Stimulated activated CD4-positive, alpha-beta T cell treated with anti-CD3 and anti-CD28 coated beads, TNF-alpha, amount 100 ng/mL, for 24 hours (primary cell): ENCODE measurements at places on chromosomes 1 and 21.

- peak; percentile 44 for DNase-seq
These were observed 16.9 kb downstream of the SLC2A1 start for GRCh38 chr1:42941640-42942330.

- DNase-seq: no peak
These were observed 535.1 kb downstream of the MATN1 start for GRCh38 chr1:30188329-30188728.

DNA sequence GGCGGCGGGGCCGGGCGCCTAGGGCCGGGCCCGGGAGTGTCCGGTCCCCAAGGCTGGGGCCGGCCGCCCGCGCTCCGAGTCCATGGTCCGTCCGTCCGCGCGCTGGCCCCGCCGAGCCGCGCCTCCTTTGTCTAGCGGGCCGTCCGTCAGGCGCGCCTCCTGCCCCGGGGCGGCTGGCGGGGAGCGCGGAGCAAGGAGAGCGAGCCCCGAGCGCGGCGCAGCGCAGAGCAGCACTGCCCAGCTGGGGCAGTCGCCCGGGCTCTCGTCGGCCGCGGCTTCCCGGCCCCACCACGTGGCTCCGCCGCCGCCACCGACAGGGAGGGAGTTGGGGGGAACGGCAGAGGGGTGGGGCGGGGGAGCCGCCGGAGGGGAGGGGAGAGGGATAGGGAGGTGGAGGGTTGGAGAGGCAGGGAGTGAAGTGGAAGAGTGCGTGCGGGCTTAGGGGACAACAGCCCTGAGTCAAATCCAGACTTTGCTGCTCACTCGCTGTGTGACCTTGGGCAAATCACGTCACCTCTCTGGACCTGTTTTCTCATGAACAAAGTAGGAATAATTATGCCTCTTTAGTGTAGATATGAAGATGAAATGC, at the start of gene NKAIN1:
Gene NKAIN1 (minus strand): TSS at position 235 of the 589 bp plus-strand sequence. CDS start 340 bp downstream, outside the sequence.
- DNase-seq: no peak

DNA sequence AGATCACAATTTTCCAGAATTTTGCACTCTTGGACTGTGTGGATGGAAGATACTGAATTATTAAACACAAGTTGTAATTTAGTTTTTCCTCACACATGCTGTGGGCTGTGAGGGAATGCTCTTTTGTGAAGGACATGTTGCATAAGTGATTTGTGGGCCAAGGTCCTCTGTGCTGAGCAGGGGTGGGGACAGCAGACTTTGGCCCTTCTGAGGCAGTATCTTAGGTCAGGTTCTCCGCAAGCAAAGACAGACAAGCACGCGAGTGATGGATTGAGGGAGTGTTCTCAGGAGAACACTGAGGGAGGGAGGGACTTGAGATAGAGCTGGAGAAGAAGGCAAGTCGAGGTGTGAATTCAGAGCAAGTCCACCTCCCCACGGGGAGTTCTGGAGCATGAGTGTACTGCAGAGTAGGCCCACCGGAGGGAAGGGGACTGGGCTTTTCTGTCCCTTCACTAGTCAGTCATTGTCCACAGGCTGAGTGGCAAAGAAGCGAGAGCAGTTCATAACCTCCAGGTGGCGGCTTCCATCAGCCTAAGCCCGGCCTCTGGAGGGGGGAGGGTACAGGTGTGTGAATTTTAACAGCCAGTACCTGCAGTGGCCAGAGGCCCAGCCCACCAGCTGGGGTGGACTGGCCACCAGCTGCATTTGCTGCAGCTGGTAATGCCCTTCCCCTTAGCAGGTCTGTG, 19.1 kb upstream of the CD101 start:
- no peak for DNase-seq

DNA sequence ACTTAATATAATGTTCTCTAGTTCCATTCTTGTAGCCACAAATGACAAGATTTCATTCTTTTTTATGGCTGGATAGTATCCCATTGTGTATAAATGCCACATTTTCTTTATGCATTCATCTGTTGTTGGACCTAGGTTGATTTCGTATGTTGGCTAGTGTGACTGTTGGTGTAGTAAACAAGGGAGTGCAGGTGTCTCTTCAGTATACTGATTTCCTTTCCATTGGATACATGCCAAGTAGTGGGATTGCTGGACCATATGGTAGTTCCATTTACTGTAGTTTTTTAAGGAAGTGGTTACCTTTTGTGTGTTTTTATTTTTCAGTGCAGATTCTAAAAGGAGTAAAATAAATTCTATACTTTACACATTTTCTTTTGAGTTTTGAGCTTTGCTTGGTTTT, 5.7 kb downstream of the PARK7 start:
- DNase-seq: no peak

DNA sequence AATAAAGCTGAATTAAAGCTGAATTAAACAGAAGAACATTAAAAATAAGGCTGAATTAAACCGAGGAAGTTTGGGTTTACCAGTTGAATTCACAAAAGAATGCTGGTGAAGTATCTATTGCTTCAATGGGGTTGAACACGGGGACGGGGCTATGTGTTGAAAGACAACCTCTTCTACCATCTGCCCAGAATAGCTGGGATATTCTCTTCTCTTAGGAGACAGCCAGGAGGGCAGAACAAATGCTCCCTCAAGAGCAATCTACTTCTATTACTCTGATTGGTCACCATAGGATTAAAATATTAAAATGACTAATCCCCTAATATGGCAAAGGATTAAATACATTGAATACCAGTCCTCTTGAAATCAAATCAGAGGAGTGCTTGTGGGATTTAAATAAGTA, 68.4 kb downstream of the LPGAT1 start:
- DNase-seq: no peak

DNA sequence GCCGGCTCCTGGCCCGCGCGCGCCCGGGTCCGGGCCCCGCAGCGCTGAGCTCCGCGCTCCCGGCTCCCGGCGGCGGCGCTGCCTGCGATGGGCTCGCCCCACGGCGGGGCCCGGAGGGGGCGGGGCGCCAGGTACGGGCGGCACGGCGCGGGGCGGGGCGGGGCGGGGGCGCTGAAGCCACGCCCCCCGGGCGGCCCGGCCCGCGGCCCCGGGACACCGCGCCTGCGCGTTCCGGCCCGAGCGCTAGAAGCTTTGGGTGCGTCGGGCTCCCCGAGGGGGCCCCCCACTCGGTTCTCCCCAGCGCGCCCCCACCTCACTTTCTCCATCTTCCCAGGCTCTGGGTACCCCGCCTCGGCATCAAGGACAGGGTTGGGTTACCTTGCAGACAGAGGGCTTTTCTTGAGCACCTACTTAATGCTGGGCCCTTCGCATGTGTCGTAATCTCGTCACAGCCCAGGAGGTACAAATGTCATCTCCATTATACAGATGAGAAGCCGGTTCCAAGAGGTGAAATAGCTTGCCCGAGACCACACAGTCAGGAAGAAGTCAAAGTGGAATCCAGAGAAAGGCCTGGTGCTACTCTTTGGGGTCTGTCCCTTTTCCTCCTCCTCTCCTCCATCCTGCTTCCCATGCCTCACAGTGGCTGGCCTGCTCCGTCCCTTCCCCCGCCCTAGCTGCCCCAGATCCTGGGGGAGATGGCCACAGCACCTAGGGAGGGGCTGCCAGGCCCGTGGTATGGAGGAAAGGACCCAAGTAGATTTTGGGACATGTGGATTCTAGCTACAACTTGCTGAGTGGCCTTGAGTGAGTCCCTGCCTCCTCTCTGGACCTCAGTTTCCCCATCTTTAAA, 46.5 kb downstream of the RAP1GAP start:
- DNase-seq: peak; percentile 55

DNA sequence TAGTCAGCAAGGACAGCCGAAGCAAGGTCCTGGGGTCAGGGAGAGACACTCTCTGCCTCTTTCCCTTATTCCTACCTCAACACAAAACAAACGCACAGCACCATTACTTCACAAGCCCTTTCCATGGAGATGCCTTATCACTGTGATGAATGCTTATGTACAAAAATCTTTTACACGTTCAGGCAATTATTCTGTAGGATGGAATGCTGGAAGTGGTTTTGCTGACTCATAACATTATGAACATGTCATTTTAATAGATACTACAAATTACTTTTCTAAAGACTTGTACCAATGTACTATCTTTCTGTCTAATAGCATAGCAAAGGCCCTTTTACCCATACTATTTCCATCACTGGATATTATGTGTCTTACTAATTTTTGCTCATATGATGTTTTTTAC, 98.4 kb downstream of the TTLL7 start:
- DNase-seq: no peak

- DNase-seq: no peak
These were observed 738 bp upstream of the KCNA2 start for GRCh38 chr1:110606657-110607535.

GRCh38 chr1:2348346-2349325, 42.7 kb downstream of the MORN1 start:
- no peak for DNase-seq

- DNase-seq: no peak
These were observed 3.1 kb downstream of the IBA57 start for GRCh38 chr1:228168563-228169270.

- DNase-seq: no peak
These were observed 197.7 kb downstream of the CRB1 start for GRCh38 chr1:197465528-197466327.

DNA sequence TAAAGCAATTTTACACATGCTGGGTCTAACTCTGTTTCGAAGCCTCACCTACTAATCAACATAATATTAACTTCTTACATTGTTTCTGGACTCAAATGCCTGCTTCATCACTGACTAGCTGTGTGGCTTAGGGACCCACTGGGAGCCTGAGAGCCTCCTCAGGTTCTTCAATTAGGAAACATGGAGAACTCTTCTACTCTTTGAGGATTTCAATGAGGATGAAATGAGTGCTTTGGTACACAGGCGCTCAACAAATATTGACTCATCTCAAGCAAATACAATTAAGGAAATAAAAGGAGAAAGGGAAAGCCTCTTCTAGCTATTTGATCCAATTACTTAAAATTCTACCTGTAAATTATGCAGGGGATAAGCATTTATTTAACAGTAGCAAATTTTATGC, 84.4 kb upstream of the JAK1 start:
- DNase-seq: no peak

- no peak for DNase-seq
These were observed 2.8 kb downstream of the HES4 start for GRCh38 chr1:996851-997712.

GRCh38 chr1:145716641-145717345, 2.5 kb upstream of the CD160 start:
- no peak for DNase-seq

- DNase-seq: no peak
These were observed 26.2 kb upstream of the A3GALT2 start for GRCh38 chr1:33346927-33347649.

GRCh38 chr1:150836129-150836773, 28.2 kb upstream of the CTSK start:
- no peak for DNase-seq

DNA sequence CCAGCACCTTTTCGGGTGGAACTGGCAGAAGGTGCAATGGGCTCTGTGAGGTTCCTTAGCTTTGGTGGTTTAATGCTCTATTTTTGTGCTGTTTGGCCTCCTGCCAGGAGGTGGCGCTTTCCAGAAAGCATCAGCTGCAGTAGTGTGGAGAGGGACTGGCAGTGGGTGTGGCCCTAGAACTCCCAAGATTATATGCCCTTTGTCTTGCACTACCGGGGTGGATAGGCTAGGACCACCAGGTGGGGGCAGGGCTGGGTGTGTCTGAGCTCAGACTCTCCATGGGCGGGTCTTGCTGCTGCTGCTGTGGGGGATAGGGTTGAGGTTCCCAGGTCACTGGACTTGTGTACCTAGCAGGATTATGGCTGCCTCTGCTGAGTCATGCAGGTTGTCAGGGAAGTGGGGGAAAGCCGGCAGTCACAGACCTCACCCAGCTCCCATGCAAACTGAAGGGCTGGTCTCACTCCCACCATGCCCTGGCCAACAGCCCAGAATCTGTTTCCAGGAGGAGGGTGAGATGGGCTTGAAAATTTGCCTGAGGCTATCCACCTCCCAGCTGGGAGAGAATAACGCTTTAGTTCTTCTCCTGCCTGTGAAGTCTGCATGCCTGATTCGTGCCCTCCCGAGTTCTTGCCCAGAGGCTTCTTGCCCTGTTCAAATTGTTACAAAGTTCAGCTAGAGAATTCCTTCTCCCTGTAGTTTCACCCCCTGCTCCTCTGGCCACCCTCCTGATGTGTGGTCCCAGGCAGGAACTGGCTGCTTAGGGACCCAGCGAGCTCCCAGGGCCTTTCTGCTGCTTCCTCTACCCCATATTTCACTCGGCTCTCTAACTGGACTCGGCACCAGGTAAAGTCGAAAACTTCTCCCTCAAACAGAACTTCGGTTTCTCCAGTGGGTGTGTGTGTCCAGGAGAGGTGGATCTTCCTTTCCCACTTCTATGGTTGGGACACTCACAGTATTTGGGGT, 76.5 kb upstream of the BTG3 start:
- DNase-seq: peak; percentile 31

GRCh38 chr1:40709802-40710278, 18.3 kb downstream of the NFYC start:
- no peak for DNase-seq

GRCh38 chr1:14363707-14364413, 234.6 kb upstream of the KAZN start:
- DNase-seq: no peak

- peak; percentile 9 for DNase-seq
These were observed 57.3 kb downstream of the NKAIN1 start for GRCh38 chr1:31182352-31182751.

- no peak for DNase-seq
These were observed 8.7 kb downstream of the NPHP4 start for GRCh38 chr1:5983361-5984103.

- no peak for DNase-seq
These were observed 53.0 kb upstream of the PRELP start for GRCh38 chr1:203422656-203423055.

DNA sequence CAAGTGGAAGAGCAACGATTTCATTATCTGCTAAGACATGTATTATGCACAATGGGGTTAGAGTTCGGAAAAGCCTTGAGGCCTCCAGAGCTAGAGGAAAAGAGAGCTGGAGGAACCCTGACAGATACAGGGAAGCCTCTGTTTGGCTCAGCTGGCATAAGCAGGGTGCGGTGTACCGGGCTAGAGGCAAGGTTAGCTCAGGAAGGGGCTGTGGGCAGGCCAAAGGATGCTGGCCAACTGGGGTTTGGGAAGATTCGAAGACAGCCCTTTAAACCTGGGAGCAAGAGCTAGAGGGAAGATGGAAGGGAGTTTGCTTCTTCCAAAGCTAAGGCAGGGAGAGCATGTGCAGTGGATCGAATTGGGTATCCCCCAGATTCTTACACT, 107.6 kb upstream of the TLR5 start:
- DNase-seq: no peak

DNA sequence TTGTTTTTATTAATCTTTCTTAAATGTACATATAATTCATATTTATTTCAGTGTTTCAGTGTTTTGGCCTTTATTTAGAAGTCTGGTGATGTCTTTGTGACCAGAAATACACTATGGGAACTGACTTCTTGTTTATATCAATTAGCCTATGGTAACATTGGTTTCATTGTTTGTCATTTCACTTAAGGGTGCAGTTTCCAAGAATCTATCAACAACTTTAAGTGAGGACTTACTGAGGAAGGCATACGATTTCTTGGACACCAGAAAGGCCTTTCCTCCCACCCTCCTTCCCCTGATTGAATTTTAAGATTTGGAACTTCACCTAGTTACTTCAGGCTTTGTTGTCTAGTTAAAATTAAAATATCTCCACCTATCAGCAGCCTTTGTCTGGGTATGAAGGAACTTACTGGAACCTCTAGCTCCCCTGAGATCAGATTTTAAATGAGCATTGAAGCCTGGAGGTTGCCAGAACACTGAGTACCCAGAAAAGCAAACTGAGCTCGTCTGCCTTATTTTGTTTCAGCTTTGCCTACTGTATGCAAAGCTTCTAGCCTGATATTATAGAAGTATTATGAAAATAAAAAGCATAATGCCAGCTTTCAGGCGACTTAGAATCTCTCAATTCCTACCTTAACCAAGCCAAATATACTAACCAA, 34.2 kb downstream of the HLCS start:
- no peak for DNase-seq
